Eye (tissue), 1 donor: ENCODE measurements at places on chromosomes 1 and 21.

- DNase-seq, result no peak
Observed at GRCh38 chr1:161827786-161828185, 61.7 kb downstream of the ATF6 start.

- no peak for DNase-seq
Observed at GRCh38 chr1:44696789-44697345, 22.4 kb downstream of the ARMH1 start.

- no peak for DNase-seq
Observed at GRCh38 chr21:15255763-15256162, 191.0 kb upstream of the NRIP1 start.

GRCh38 chr1:206074839-206075238 is 21.9 kb downstream of the RHEX start:
- no peak for DNase-seq

GRCh38 chr1:58896246-58897183 is 112.7 kb upstream of the JUN start:
- no peak for DNase-seq

GRCh38 chr1:39047374-39048229 is 21.5 kb downstream of the NDUFS5 start:
- DNase-seq, result peak; percentile 42

- no peak for DNase-seq
Observed at GRCh38 chr1:16393570-16394521, 26.8 kb downstream of the SZRD1 start.

DNA sequence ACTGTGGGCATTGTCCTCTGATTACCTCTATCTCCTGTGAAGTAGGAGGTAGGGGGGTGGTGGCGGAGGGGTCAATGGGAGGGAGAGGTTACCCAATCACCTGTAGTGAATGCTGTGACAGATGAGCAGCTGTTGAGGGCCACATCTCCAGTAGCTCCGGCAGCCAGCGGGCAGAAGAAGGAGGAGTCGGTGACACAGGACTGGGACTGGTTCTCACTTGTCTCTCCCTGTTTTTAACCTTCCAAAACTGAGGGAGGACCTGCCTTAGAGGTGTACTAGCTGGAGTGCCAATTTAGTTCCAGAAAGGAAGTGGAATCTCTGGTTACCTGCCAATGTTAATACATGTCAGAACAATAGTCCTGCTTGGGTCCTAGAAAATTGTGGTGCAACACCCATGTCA is 56.2 kb upstream of the ENAH start:
- DNase-seq, result no peak

DNA sequence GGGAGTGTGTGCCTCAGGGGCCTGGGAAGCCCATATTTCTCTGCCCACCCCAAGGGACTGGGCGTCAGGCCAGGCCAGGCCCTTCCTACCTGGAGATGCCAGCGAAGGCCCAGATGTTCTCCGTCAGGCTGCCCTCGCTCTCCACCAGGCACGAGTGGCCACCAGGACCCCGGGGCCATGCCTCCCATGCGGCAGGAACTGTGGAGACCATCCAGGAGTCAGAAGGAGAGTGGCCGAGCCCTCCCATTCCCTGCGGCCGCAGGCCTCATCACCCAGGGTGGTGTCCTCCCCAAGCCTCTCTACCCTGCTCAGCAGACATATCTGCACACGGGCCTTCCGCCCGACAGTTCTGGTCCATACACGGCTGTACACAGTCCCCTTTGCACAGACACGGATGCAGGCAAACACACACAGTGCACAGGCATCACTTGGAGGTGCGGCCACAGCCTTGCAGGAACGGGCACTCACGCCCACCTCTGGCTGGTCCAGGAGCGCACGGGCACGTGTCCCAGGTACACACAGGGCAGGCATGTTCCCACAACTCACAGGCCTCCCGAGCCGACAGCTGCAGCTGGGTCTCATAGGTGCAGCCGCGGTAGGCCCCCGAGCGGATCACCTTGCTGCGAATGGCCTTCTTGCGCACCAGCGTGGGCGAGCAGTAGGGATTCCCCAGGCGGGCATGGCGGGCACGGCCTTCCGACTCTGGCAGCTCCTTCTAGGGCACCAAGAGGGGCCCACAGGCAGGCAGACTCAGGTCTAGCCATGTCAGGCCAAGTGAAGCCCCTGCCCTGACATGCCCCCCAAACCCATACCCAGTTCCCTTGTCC is 5.9 kb upstream of the KIF17 start:
- DNase-seq, result no peak

- DNase-seq, result peak; percentile 81
Observed at GRCh38 chr1:45512641-45513054, 9.0 kb downstream of the PRDX1 start.

DNA sequence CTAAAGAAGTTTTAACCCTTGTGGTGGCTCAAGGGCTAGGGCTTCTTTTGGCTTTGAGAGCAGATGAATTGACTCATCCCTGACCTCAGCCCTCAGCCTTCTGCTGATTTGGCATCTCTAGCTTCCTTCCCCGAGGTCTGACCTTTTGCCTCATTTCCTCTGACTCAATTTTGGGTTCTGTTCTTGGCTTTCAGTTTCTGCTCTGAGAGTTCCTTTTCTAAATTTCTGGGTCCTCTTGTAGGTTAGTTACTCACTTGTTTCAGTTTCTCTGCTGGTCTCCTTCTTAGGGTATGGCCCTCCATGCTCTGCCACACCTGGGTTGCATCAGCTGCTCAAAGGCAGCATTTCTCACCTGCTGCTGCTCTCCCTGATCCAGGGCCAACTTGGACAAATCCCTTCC is 19.4 kb downstream of the PDE4B start:
- DNase-seq, result no peak

DNA sequence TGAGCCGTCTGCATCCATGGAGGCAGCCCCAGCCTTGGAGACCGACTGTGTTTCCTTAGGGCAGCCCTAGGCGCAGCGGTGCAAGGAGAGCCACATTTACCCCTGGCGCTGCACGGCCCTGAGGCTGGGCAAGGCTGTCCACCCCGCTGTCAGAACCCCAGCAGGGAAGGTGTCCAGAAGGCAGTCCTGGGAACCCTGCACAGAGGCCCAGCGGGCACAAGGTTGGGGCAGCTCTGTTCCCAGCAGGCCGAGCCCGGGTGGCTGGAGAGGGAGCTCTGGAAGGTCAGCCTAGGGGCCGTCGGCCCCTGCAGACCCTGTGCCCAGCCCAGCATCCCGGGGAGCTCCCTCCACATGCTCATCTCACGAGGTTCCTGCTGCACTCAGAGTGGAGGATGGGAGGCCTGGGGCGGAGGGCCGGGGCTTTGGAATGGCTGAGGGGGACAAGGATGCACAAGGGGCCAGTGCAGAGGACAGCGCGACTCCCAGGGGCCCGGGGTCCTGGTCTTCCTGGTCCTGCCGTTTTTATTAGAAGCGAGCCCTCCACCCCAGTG is 19.9 kb upstream of the SAMD11 start:
- no peak for DNase-seq

DNA sequence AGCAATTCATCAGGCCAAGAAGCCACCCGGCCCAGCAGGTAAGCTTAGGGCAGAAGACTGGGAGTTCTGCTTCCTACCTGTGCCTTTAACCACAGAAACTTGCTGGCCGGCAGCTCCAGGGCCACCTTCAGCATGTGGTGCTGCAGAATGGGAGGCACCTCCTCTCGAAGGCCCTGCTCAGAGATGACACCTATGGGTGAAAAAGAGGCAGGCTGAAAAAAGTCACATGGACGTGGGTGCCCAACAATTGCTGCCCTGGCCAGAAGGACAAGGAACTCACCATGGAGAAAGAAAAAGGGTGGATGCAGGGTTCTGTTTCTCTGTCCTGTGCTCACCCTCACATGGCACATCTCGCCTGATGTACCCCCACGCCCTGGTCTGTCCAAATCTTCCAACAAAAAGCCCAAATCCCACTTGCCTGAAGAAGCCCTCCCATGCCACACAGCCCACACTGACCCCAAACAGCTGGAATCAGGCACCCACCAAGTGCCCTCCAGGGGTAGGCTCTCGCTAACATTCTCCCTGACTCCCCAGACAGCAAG is 33.0 kb downstream of the URB1 start:
- no peak for DNase-seq

GRCh38 chr1:4108758-4109627 is 208.9 kb upstream of the C1orf174 start:
- peak; percentile 73 for DNase-seq

DNA sequence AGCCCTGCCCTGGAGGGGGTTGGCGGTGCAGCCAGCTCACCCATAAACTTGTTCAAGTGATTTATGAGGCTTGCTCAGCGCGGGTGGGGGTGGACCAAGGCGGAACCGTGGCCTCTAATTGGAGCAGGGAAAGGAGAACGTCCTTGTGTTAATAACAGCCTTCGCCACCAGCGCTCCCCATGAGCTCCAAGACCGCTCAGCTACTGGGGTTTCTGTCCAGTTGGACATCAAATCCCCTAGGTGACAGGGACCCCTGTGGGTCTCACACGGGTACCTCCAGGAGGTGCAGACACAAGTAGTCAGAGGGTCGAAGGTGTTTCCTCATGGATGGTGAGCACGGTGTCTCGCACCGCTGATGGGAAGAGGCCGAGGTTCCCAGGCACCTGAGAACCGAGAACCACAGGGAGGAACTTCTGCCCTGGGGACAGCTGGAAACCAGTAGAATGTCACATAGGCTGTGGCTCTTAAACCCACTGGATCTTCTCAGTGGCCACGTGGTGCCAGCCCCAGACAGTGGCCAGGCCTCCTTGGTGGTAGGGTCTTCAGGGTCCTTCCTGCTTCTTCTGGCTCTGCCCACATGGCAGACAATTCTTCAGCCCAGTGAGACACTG is 3.7 kb upstream of the ACTRT2 start:
- no peak for DNase-seq
